ENCODE measurements at places on chromosomes 5 and 9.

- DNase-seq, result no peak
These were observed 317.9 kb upstream of the FTMT start for GRCh38 chr5:121533814-121534213.

- DNase-seq, result no peak
These were observed 187.6 kb upstream of the TNC start for GRCh38 chr9:115305543-115305942.

- DNase-seq, result no peak
These were observed 201.2 kb downstream of the ADCY2 start for GRCh38 chr5:7597059-7597642.

- no peak for DNase-seq
These were observed 396.1 kb upstream of the GRAMD2B start for GRCh38 chr5:126027149-126027548.

DNA sequence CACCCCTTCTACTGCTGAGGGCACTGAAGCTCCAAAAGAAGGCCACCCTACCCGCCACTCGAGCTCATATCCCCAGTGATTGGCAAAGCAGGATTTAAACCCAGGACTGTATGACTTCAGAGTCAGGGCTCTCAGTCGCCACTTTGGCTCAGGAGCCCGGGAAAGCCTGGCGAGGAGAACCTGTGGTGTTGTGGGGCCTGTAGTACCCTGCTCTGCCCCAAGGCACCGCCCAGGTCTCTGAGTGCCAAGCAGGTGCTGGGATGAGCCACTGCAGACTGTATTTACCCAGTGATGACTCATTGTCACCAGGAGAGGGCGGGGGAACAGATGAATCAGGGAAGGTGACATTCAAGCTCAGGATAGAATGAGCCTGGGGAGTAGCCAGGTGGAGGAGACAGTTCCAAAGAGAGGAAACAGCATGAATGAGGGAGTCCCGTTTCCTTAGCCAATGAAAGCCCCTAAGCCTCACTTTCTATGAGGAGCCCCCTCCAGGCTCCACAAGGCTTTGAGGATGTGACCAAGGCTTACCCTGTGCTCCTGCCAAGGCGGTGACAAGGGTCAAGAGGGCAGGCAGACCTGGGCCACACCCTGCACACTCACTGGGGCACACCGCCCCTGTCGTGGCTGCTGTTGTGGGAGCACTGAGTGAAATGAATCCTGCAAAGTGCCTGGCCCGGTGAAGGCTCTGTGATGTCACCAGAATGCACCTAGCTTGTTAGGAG is 17.8 kb upstream of the DPM2 start:
- peak; percentile 87 for DNase-seq

DNA sequence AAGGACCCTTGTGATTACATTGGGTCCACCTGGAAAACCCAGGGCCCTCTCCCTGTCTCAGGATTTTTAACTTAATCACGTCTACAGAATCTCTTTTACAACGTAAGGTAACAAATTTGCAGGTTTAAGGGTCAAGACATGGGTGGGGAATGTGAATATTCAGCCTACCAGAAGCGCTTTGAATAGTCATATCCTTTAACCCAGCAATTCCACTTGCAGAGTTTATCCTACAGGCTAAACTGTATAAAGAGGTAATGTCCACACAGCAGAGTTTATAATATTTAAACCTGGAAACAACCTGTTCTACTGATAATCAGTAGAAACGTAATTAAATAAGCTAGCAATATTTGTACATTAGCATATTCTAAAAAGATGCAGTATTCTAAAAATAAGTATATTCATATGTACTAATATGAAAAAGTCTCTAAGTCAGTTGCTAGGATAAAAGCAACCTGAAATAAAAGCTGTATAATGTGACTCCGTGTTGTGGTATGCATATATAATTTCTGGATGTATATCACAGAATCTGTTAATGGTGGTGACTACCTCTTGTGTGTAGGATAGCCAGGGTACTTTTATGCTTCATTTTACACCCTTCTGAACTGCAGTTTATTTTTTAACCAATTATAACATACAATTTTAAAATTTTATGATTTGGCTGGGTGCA is 14.1 kb upstream of the NIPAL4 start:
- DNase-seq, result no peak

GRCh38 chr9:97954550-97954989 is 16.6 kb upstream of the HEMGN start:
- DNase-seq, result peak; percentile 68

DNA sequence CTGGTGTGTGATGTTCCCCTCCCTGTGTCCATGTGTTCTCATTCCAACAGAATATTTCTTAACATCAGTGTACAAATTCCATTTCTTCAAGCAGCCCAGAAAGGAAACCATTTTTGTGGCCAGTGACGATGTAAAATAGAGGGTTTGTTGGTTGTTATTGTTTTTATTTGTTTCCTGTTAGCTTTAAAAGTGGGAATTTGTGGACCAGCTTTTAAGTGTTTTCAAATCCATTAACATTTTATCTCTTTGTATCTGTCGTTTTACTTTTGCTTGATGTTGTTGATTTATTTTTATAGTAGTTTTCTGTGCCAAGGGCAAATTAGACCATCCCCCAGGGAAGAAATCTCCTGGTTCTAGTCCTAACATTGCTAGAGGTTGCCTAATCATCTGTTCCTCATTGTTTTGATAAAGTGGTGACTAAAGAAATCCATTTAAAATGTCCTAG is 100.0 kb downstream of the GDNF start:
- DNase-seq, result no peak

- DNase-seq, result no peak
These were observed 505.3 kb downstream of the CCDC171 start for GRCh38 chr9:16058131-16058549.

GRCh38 chr5:63247651-63248050 is 669.0 kb downstream of the LRRC70 start:
- no peak for DNase-seq

GRCh38 chr5:77912721-77913120 is 136.6 kb upstream of the TBCA start:
- DNase-seq, result no peak

DNA sequence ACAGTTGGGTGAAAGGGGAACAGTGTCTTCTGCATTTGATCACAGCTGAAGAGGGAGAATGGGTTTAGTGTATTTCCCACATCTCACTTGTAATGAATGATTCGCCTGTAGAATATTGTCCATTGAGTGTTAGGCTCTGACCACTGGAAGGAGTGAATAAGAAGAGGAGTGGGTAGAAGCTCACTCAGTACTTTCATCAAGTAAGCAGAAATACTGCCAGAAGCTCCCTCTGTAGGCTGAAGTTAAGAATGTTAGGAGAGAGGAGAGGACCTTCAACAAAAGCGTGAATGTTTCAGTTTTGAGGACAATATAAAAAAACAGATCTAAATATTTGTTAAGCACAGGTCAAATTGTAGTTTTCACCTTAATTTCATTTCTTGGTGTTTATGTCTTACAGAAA is 27.5 kb downstream of the FSD1L start:
- DNase-seq, result no peak

DNA sequence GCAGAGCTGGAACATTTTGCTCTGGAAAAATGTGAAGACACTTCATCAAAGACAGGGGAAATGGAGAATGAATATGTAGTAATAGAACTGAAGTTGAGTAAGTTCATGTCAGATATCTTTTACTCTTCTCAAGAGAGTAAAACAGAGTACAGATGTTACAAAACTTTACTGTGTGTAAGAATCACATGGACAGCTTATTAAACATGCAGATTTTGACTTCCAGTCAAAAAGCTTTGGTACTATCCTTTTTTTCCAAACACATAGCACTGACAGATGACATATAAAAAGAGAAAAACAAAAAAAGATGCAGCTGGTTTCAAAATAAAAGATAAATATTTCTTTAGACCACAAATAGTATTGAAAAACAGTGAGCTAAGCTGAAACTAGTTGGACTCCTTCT is 115.4 kb downstream of the FBN2 start:
- DNase-seq, result no peak

- no peak for DNase-seq
These were observed 33.5 kb upstream of the SPARC start for GRCh38 chr5:151720215-151720614.

DNA sequence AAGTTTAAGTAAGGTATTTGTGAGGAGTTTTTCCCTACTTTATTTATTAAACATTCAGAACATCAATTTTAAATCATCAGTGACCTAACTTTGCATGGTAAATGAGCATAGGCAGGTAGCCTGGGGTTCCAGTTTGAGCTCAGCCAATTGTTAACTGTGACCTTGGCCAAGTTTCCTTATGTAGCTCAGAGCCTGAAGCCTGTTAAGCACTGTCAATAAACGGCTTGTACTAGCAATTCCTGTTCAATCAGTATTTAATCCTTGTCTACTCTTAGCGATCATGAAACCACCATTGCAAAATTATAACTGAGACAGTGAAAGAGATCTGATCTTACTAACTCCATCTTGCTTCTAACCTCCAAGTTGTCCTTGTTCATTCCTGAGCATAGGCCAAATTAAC is 4.7 kb upstream of the SOWAHA start:
- no peak for DNase-seq

- no peak for DNase-seq
These were observed 187.3 kb downstream of the DIRAS2 start for GRCh38 chr9:90455316-90455715.

DNA sequence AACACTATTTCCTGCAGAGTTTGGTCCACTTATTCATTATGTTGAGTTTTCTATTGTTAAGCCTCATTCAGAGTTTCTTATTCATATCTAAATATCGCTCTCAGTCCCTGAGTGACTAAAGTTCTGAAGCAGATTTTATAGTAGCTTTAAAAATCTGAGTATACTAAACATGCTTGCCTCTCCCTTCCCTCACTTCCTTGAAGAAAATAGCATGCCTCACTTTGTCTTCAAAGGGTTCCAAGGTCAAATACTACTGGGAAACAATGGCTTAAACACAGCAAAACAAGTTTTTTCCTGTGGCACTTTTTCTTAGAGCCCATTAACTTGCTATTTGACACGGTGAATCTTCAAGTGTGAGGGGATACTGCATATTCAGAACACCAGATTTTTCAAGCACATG is 41.1 kb upstream of the DAB2 start:
- no peak for DNase-seq

- DNase-seq, result peak; percentile 13
These were observed 34.4 kb downstream of the RAD50 start for GRCh38 chr5:132591145-132591544.

DNA sequence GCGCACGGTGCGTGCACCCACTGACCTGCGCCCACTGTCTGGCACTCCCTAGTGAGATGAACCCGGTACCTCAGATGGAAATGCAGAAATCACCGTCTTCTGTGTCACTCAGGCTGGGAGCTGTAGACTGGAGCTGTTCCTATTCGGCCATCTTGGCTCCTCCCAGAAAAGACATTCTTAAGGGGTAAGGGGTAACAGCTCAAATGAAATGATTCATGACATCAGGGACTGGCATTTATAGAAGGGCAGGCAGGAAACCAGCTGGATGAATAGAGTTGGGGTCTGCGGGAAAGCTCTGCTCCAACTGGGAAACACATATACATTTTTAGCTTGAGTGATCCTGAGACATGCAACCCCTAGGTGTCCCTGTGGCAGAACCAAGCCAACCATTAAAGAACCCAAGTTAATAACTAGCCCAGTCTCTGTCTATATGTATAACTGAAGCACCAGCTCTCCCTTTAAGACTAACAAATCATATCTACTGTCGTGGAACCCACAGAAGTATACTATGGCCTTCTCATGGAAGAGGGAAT is 119.3 kb downstream of the LMNB1 start:
- DNase-seq, result no peak

GRCh38 chr9:133874060-133874657 is 118.0 kb downstream of the VAV2 start:
- DNase-seq, result no peak

Data from activated CD4-positive, alpha-beta T cell treated with anti-CD3 and anti-CD28 coated beads, Interleukin-2, Interleukin-6, amounts not matched to agents 100 ng/mL and 50 ng/mL, durations not matched to agents 16 hours and 8 hours (primary cell).